ENCODE measurements at places on chromosomes 7 and 10.

DNA sequence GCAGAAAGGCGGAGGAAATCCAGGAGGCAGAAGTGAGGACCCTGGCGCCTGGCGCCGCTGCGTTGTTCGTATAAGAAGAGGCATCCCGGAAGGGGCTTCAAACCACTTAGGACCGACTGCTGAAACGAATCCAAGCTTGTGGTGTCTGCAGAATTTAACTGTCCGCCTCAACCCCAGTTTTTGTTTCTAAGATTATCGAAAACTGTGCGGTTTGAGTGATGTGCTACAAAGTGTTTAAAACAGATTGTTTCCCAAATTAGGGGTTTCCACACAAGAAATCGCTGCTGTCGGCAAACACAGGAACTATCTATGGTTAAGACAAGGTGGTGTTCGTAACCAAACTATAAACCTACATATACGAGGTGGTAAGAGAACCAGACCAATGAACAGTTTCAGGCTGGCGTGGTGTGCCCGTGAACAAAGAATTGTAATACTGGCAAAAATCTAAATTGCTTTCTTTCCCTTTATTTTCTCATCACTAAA lies 835 bp upstream of the DGKI start:
- DNase-seq = no peak

DNA sequence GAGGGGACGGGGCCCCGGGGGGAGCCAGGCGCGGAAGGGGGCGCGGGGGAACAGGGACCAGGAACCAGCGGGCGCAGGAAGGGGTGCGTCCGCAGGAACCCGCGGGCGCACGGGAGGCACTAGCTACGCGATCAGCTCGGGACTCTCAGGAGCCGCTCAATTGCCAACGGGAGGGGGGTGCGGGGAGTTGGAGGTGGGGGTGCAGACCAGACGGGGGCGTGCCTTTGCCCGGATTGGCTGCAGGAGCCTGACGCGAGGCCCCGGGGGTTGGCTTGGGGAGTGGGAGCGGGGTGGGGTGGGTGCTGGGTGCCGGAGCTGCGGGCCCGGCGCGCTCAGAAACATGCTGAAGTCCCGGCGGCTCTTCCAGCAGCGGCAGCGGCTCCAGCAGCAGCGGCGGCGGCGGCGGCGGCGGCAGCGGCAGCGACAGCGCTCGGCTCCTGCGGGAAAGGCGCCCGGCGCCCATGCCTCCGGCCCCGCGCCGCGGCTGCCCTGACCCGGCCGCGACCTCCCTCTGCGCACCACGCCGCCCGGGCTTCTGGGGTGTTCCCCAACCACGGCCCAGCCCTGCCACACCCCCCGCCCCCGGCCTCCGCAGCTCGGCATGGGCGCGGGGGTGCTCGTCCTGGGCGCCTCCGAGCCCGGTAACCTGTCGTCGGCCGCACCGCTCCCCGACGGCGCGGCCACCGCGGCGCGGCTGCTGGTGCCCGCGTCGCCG lies at the start of gene ADRB1:
Gene ADRB1 (plus strand): TSS at position 335 of the 715 bp plus-strand sequence. CDS start 267 bp downstream, at position 602.
- DNase-seq = no peak

DNA sequence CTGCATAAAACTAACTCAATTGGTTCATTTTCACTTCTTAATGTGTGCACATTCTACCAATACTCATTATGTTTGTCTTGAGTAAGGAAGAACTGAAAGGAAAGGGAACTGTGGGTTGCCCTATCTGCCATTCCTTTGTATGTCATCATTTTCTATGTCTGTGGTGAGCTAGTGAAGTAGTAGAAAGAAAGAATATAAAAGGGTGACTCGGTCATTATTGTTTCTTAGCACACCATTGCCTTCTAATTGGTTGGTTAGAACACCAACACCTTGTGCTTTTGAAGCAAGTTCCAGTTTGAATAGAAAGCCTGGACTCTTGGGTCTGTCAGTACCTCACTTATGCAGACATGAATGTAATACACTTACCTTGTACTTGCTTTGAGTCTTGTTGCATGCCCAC lies 64.3 kb upstream of the MDFIC start:
- no peak for DNase-seq

DNA sequence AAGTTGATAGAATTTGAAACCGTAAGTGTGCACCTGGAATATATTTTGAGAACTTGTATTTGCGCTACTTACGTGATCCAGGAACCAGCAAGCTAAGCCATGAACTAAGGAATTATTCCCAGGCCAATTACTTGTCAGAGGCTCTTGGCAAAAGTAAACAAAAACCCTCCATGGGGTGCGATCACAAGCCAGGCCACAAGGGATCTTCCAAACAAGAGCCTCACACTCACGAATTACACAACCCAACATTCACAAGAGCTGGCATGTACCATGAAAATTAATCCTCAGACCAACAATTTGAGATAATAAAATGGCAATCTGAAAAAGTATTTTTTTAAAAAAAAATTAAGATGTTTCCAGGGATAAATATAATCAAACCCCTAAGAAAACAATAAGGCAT lies 467.0 kb upstream of the AKR1E2 start:
- no peak for DNase-seq

GRCh38 chr10:61618388-61618961 lies 44.3 kb upstream of the CABCOCO1 start:
- no peak for DNase-seq

GRCh38 chr10:3770611-3771110 lies 14.3 kb downstream of the KLF6 start:
- DNase-seq = no peak

DNA sequence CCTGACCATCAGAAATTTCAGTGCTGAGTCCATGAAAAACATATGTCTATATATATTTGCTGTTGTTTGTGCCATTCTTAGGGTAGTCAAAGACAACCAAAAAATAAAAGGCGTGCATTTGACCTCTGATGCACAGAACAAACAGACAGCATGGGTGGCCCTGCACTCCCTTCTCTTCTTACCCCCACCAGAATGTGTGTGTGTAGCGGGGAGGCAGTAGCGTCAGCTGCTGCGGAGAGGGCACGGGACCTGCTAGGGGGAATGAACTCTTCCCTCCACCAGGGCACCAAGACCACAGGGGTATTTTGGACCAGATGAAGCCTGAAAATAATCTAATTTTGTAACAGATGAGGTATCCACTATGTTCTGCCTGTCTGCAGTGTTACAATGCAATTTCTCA lies 277.7 kb upstream of the ZNF32 start:
- DNase-seq = no peak

- no peak for DNase-seq
Observed at GRCh38 chr10:113454341-113455061, 98.4 kb upstream of the HABP2 start.

DNA sequence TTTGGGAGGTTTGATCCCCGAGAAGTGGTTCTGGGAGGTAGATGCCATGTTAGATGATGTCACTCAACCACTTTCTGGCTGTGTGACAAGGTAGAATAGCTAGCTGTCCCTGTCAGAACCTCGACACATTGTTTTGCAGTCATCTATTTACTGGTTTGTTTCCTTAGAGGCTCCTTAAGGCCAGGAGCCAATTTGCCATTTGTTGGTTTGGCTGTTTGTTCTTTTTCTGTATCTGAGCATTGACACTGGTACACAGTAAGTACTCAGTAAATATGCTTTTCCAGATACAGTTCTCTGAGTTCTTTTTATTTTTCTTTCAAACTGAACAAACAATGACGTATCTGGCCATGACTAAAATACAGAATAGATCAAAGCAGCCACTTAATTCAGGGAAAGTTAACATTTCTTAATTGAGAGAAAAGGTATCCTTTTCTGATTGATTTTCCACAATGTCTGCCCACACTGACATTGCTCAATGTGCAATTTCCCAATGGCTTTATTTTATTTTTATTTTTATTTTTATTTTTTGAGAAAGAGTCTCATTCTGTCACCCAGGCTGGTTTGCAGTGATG lies 121.6 kb downstream of the SPAG6 start:
- DNase-seq = no peak

GRCh38 chr7:105916603-105917002 lies 40.2 kb upstream of the ATXN7L1 start:
- DNase-seq = no peak

GRCh38 chr7:26686448-26686981 lies 177.9 kb downstream of the SKAP2 start:
- DNase-seq = peak; percentile 48

DNA sequence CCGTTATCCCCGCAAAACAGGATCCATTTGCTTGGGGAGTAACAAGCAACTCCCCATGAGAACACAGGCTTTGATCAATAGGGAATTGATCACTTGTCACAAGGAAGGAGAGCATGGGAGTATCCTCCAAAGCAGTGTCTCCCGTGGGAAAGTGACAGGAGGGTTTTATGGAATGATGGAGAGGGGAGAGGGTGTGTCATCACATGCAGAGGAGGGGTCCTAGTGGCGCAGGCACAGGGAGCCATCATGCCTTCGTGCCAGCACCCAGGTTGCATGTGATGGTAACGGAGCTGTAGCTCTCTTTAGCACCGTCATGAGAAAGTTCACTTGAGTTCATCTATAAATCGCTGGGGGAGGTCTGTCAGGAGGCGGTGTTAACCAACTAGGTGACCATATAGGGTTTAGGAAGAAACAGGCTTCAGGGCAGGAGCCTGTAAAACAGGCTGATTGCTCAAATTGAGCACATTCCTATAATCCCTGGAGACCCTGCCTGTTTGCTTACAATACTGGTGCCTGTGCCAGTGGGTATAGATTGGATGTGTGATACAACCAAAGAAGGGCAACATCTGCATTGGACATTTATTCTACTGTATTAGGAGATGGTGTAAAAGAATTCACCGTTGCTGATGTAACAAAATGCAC lies 428.5 kb downstream of the GALNT17 start:
- DNase-seq = no peak

DNA sequence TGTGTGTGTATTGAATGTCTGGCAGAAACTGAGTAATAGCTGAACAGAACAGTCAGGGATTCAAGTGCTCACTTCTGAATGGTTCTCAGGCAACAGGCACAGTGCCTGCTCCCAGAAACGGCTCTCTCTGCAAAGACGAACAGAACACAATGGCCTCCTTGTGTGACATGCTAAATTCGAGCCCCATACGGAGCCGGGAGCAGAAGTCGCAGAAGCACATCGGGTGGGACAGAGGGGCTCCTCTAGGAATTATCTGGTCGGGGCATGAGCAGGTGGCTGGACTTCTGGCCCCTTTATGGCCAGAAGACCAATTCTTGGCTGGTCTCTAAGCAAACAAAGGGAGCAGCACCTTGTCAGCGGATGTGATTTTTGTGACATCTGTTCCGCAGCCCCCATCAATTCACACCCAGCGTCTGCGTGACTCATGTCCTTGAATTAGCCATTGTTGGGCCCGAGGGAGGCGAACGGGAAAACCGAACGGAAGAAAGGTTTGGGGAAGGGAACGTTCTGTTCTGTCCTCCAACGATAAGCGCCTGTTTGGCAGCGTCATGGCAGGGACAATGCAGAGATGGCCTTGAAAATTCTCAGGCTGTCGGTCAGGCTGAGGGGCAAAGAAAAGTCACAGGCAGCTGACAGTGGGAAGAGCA lies 47.3 kb upstream of the NPTX2 start:
- no peak for DNase-seq

- no peak for DNase-seq
Observed at GRCh38 chr10:48453451-48454301, 147.2 kb downstream of the MAPK8 start.

DNA sequence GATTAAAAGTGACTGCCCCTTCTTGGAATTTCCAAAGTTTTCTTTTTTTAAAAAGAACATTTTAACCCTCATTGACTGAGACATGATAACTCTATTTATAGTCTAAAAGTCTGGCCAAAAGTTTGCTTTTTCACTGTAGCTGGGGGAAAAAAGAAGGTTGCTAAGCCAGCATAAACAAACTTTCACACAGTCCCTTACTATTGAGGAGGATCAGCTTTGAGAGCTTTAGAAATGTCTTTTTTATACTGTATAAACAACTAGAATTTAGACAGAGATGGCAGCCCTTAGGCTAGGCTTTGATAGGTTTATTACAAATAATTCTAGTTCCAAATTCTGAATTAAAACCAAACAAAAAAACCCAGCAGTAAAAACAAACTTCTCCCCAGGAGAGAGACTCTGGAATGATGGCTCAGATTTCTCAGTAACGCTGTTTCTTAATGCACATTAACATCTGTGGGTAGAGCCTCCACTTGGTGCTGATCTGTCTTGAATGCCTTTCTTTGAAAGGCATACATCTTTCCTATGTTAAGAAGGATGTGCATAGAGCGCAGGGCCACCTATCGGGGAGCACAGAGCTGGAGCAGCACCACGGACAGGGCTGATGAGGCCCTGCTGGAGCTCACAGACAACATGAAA lies 100.9 kb upstream of the PDLIM1 start:
- no peak for DNase-seq

DNA sequence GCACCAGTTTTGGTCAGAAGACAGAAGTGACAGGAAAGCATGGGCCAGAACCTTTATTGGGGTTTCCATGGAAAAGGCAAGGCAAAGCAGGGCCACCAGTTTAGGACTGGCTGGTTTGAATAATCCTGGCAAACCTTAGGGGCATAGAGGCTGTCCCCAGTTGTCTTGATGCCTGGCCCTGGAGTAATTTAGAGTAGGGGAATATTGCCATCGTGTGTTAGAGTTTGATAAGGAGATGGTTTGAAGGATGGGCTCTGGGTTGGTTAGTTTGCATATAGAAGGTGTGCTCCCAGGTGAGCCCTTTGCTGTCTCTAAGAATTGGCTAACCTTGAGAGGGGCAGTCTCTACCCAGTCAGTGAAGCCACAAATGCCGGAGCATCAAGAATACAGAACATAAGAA lies 79.6 kb downstream of the ZNF777 start:
- no peak for DNase-seq

DNA sequence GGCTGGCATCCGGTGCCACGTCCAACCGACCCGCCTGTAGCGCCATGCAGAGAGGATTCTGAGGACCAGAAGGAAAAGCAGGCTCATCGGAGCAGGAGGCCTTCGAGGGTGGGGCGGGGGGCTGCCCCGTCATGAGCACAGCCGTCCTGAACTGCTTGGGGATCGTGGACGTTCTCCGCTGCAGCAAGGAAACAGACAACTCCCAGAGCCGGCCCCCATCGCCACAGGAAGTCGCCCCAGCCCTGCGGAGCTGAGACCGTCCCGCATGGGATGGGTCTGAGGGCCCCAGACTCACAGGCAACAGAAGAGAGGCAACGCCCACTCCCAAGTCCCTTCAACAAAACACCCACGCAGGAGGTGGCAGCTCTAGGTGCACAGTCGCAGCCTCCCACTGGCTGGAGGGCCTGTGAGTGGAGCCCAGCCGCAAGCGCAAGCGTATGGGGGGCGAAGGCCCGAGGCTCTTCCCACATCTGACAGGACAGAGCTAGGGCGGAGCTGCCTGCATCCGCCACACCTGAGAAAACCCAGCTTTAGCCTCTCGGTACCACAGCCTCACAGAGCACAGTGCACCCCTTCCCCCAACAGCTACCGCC lies 64.7 kb upstream of the TNRC18 start:
- no peak for DNase-seq

DNA sequence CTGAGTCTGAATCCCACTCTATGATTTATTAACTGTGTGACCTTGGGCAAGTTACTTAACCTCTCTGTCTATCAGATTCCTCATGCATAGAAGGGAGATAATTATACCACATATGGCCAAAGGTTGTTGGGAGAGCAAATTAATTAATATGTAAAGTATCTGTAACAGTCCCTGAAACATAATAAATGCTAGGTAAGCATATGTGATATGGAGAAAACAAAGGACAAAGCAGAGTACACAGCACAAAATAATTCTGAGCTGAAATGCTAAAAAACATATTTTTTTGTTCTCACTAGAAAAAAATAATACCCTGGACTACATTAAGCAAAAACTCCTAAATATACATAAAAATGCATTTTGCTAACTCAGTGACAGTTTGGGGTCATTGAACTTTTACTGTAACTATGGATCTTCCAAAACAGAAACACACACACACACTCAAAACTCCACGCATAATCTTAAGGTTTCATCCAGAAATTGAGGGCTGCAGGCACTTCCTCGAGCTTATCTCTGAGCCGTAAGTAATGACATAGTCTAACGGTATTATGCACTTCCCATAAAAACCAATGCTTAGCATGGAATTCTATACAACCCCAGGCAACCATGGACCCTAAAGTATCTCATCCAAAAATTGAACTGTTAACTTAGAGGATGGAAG lies 201.7 kb upstream of the PTN start:
- DNase-seq = no peak

Data from hematopoietic multipotent progenitor cell treated with erythropoietin and hydrocortisone succinate and interleukin-3 and kit ligand, for 17 days (in vitro differentiated cells).